ENCODE measurements at places on chromosomes 1 and 21.

GRCh38 chr1:109567877-109568672 lies 19.7 kb downstream of the GNAI3 start:
- DNase-seq, result no peak

DNA sequence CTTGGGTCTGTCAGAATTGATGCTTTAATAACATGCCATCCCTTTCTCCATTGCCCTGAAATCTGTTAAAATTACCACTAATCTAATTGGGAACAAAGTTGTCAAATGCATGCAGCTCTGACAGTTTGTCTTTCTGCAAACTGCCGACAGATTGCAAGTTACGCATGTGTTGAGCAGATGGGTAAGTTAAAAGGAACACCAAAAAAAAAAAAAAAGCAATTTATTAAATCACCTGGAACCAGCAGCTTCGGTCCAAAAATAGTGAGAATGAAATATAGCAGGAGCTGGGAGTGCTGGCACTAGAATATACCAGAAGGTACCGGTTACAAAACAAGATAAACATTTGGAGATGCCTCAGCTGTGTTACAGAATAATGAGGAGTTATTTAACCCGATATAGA lies 149.6 kb upstream of the C1orf87 start:
- no peak for DNase-seq

- DNase-seq, result no peak
Observed at GRCh38 chr1:21764615-21765423, 18.1 kb downstream of the USP48 start.

DNA sequence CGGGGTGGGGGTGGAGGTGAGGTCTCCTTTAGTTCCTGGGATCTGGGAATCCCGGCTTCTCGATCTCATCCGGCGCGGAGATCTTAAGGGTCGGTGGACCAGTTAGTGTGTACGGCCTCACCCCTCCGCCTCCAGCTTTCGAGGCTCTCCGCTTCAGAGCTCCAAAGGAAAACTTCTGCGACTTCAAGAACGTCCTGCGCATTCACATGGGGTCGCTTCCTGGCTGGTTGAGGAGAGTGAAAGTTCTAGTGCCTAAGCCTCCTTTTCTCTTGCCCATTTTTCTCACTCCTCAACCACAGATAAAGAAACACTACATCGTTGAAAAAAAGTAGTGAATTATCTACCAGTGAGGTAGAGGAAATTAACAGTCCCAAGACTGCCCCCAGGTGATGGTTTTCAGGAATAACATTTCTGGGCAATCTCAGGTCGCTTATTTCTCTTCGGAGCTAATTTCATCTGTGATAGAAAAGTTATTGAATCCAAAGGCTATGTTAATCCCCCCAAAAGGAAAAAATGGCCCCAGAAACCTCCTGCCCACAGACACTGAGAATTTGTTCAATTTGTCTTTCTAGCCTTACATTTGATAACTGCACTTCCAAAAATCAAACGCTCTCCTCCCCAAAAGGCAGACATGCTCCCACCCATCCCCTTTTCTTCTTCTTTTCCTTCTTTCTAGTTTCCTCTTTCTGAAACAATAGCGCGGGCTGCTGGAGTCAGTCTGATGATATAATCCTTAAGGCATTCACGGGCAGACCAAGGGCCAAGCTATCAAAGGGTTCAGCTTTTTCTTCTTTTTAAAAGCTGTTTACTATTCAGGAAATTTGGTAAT lies 20.6 kb upstream of the TBX15 start:
- DNase-seq, result no peak

- DNase-seq, result no peak
Observed at GRCh38 chr1:232648316-232648715, 18.4 kb upstream of the SIPA1L2 start.

DNA sequence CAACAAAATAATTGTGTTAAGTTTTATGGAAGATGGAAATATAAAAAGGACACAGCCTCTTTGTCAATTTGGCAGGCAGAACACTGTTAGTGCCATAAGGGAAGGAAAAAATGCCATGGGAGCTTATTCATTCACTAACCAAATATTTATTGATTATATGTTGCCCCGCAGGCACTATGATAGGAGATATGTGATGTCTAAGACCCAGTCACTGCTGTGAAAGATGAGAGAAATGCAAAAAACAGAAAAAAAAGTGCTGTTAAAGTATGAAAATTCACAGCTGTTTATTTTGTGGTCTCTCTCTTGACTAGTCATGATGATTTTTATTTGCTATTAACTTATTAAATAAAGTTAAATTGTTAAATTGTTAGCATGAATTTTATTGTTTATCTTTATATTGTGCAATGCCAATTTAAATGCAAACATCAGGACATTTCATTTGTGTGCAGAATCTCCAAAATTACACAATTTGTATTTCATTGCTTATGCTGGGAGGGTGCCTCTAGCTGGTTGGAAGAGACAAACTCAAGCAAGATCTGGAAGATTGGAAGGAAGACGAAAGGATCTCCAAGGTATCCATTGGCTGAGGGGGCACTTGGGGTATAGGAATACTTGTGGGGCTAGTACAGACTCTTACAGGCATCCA lies 17.8 kb upstream of the PTGFR start:
- no peak for DNase-seq

DNA sequence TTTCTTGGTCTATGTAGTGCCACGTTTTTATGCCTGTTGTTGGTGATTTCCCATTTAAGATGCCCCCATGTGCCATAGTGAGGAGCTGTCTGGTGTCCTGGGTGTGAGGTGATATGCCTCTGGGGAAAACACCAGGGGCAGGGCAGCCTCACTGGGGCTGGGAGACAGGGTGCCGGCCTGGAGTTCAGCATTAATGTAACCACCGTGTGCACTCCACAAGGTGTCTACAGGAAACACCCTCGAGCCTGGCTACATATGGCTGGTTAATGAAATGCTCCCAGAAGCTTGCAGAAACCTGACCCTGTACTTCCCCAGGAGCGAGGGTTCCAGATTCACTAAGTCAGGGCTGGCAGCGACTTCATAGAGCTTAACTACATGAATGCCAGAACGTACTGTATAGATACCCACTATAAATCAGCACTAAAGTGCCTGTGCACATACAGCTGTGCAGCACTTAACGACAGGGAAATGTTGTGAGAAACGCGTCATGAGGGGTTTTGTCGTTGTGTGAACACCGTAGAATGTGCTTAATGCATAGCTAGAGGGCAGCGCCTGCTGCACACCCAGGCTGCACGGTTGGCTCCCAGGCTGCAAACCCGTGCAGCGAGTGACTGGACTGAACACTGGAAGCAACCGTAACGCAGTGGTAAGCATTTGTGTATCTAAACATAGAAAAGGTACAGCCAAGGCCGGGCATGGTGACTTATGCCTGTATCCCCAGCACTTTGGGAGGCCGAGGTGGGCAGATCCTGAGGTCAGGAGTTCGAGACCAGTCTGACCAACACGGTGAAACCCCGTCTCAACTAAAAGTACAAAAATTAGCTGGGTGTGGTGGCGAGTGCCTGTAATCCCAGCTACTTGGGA lies 10.4 kb downstream of the TFF2 start:
- no peak for DNase-seq

GRCh38 chr1:90605070-90605469 lies 112.0 kb downstream of the BARHL2 start:
- no peak for DNase-seq

GRCh38 chr1:155931332-155932038 lies 2.7 kb downstream of the KHDC4 start:
- no peak for DNase-seq

DNA sequence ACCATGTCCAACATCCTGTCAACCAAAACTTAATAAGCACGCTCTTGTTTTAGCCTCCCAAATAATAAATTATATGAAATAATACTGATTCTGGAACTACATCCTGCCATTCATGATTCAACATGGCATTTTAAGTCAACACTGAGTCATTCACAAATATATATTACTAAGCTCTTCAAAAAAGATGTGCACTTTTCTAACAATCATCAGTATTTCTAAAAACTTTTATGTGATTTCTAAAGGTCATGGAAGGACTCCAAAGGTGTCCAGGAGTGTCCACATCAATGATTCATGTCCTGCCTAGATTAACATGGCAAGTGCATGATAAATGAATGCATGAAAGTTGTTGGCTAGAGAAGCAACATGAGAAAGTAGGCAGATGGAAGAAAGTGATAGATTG lies 51.6 kb downstream of the NEGR1 start:
- DNase-seq, result no peak

DNA sequence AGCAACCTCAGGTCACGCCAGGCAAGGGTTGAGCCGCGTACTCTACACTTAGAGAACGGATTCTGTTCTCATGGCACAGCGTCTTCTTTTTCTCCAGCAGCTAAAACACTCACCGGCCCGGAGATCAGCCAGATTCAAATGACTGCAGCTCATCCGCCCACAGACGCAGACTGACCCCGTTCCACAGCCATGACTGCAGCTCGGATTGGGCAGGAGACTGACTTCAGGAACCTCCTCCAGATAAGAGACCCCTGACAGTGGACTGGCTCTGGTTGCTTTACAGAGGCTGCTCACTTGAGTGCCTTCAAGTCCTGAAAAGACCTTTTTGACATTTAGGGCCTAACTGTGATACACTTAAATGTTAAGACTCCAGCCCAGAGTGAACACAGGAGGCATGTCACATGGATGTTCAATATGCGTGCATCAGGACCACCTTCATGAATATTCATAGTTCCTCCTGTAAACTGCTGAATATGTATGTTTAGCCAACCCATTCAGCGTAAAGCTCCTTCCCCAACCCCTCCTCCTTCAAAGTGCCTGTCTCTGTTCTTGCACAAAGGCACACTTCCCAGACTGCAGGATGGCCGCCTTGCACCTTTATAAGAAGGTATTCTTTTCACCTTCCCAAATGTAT lies 42.6 kb downstream of the BACE2 start:
- no peak for DNase-seq

DNA sequence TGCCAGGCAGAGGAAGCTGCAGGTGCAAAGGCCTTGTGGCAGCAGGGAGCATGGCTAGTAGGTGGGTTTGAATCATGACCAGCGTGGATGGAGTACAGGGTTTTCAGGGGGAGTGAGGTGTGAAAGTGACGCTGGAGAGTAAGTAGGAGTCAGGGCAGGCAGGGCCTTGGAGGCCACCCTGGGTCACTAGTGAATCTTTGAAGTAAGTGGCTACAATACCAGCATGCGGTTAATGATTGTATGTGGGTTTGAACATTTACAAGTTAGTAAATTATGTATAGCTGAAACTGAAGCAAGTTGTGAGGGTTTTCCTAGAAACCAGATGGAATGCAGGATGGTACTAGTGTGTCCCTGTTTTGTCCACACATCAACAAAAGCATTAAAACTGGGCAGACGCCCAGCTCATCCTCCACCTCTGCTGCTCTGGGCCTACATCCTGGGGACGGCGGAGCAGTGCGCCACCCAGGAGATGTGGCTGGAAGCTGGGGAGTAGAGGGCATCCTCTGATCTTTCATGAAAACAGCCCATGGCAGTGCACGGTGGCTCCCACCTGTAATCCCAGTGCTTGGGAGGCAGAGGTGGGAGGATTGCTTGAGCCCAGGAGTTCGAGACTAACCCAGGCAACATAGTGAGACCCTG lies 41.2 kb upstream of the B3GALNT2 start:
- no peak for DNase-seq

DNA sequence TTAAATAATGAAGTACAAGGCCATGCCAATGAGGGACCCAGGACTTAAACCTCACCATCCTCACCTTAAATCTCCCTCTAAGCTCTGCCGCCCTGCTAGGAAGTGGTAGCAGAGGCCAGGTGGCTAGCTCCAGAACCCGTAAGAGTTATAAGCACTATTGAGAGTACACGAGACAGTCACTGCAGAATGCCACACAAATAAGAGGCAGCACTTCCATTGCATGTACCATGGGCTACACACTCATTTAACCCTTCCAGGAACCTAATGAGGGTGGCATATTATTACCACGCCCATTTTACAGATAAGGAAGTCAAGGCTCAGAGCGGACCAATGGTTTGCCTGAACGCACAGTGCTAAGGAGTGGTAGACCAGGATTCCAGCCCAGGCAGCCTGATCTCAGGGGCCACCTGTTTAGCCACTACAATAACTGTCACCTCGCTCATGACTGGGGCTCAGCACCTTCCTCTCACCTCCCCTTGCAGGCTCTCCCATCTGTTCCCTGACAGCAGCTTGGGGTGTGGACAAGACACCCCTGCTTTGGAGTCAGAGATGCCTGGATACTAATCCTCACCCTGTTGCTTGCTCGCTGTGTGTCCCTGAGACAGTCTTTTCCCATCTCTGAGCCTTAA lies 54.8 kb upstream of the ID3 start:
- no peak for DNase-seq
